ENCODE measurements at places on chromosomes 6 and 20. TPM values are rescaled to one million over a fixed set of nuclear protein-coding genes. Genes with fewer than 3 reads are reported as not detected.
A peak's percentile ranks its signal among the peaks of the same experiment; 100 is the strongest.

- ATAC-seq: peak; percentile 67
Measured at GRCh38 chr6:108363889-108364313, 69.0 kb downstream of the AFG1L start.

- no peak for ATAC-seq
Measured at GRCh38 chr6:35541836-35542235, 29.1 kb upstream of the TULP1 start.

- ATAC-seq: no peak
Measured at GRCh38 chr20:1517010-1517409, 25.8 kb upstream of the SIRPB2 start.

The DUSP15 gene
- total RNA-seq: 17.8 TPM

GRCh38 chr20:15332711-15333160 is 995.3 kb upstream of the FLRT3 start:
- ATAC-seq: no peak

- ATAC-seq: no peak
Measured at GRCh38 chr20:1858871-1859270, 36.3 kb upstream of the SIRPA start.

DNA sequence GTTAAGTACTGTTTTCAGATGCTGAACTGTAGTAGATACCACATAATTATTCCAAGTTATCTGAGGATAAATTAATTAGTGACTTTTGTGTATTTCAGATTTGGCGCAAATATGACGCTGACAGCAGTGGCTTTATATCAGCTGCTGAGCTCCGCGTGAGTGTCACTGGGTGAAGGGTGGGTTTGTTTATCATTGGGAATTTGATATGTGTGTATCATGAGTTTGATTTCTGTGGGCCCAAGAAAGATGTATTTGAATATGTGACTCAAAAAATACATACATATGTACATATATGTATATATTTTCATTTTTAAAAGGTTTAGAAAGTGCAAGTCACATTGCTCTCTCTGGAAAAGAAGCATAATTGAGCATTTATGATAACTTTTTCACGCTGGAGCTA is 17.4 kb downstream of the SCGN start:
- ATAC-seq: no peak

The ALDH8A1 gene
- 1.0 TPM for total RNA-seq

The PLA2G7 gene
- total RNA-seq: 16.3 TPM

DNA sequence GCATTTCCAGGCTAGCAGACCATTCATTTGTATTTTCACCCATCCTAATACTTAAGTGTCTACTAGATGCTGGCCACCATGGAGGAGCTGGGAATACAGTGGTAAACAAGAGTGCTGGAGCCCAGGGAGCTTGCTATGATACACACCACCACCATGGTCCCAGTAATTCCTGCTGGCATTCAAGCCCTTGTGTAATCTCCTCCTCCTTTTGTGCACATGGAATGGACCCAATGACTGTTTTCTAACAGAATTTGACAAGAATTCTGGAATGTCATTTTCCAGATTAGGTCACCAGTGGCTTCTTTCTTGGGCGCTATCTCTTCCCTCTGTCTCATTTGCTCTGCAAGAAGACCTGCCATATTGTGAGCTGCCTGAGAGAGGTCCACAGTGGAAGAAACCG is 552.0 kb downstream of the C6orf118 start:
- ATAC-seq: no peak

- ATAC-seq: no peak
Measured at GRCh38 chr6:163226836-163227485, 187.6 kb upstream of the QKI start.

- peak; percentile 48 for ATAC-seq
Measured at GRCh38 chr20:22339091-22339881, 245.1 kb downstream of the FOXA2 start.

The RAD21L1 gene
- total RNA-seq: not detected
